A549 treated with GW870086 at 1 μM for 4 hours (cell line): ENCODE measurements at places on chromosomes 11 and 22. TPM values are rescaled to one million over a fixed set of nuclear protein-coding genes. Genes with fewer than 3 reads are reported as not detected.

GCAT gene
- 2.4 to 4.4 TPM (median 3.1 TPM) in 5 replicates for total RNA-seq

UBQLN3 gene
- total RNA-seq: not detected in 5 replicates

ZNF214 gene
- 0.45 to 1.2 TPM (median 0.87 TPM) in 5 replicates for total RNA-seq

TUB gene
- 4.7 to 7.2 TPM (median 6.1 TPM) in 5 replicates for total RNA-seq

AMPD3 gene
- total RNA-seq: 7.1 to 9.5 TPM (median 8.5 TPM) in 5 replicates

GUCY1A2 gene
- total RNA-seq: 0.02 to 0.03 TPM (median 0.02 TPM) in 4 of 5 replicates, not detected in the other

BACE1-AS gene
- 1.6 to 2.2 TPM (median 2.0 TPM) in 5 replicates for total RNA-seq

CEP126 gene
- total RNA-seq: 1.8 to 3.4 TPM (median 2.7 TPM) in 5 replicates

BCL2L13 gene
- total RNA-seq: 25.3 to 32.9 TPM (median 29.9 TPM) in 5 replicates

HIPK3 gene
- 10.0 to 18.5 TPM (median 16.7 TPM) in 5 replicates for total RNA-seq

F2 gene
- total RNA-seq: 1.9 to 2.6 TPM (median 2.2 TPM) in 5 replicates

BLID gene
- total RNA-seq: 0.16 to 0.17 TPM in 2 of 5 replicates, not detected in the others

LINC01488 gene
- total RNA-seq: not detected in 5 replicates

NXPE1 gene
- total RNA-seq: not detected in 5 replicates

OR5AK2 gene
- total RNA-seq: not detected in 5 replicates

PHF21A gene
- total RNA-seq: 8.4 to 11.7 TPM (median 11.1 TPM) in 5 replicates

SEPTIN3 gene
- 0.72 to 1.3 TPM (median 1.0 TPM) in 5 replicates for total RNA-seq

GAB2 gene
- total RNA-seq: 2.9 to 5.1 TPM (median 4.9 TPM) in 5 replicates

LRP4 gene
- 7.5 to 9.6 TPM (median 8.7 TPM) in 5 replicates for total RNA-seq

OAF gene
- total RNA-seq: 8.3 to 11.0 TPM (median 10.1 TPM) in 5 replicates

OR6Q1 gene
- not detected in 5 replicates for total RNA-seq

KLHL35 gene
- total RNA-seq: 0.71 to 1.5 TPM (median 1.0 TPM) in 5 replicates

BRSK2 gene
- total RNA-seq: 5.9 to 6.7 TPM (median 6.2 TPM) in 5 replicates

TECTA gene
- total RNA-seq: 0.02 to 0.13 TPM (median 0.06 TPM) in 5 replicates

SAA2 gene
- total RNA-seq: 0.24 to 0.43 TPM in 2 of 5 replicates, not detected in the others

MIAT gene
- total RNA-seq: 0.22 to 0.32 TPM (median 0.23 TPM) in 5 replicates

OR5D16 gene
- not detected in 5 replicates for total RNA-seq

TMEM86A gene
- total RNA-seq: 0.19 to 0.36 TPM (median 0.23 TPM) in 5 replicates

PHOX2A gene
- not detected in 5 replicates for total RNA-seq

BTBD18 gene
- not detected in 5 replicates for total RNA-seq

DMC1 gene
- total RNA-seq: 2.3 to 6.8 TPM (median 3.6 TPM) in 5 replicates

MRGPRX3 gene
- not detected in 5 replicates for total RNA-seq

ISX gene
- not detected in 5 replicates for total RNA-seq

UQCC3 gene
- total RNA-seq: 26.5 to 36.8 TPM (median 35.2 TPM) in 5 replicates

ASCL2 gene
- total RNA-seq: 0.07 TPM in 1 of 5 replicates, not detected in the others

GAB4 gene
- not detected in 5 replicates for total RNA-seq

DEFB131B gene
- not detected in 5 replicates for total RNA-seq

C11orf87 gene
- 0.07 TPM in 1 of 5 replicates, not detected in the others for total RNA-seq

KRTAP5-1 gene
- not detected in 5 replicates for total RNA-seq
